ENCODE measurements at places on chromosomes 2 and 18. TPM values are rescaled to one million over a fixed set of nuclear protein-coding genes. Genes with fewer than 3 reads are reported as not detected.

Gene RGPD8
- total RNA-seq: 20.2 TPM

Gene MFF
- total RNA-seq: 95.1 TPM

Gene DQX1
- total RNA-seq: not detected

Gene LHCGR
- total RNA-seq: 1.3 TPM

Gene AFF3
- total RNA-seq: 52.7 TPM

Gene CRACDL
- total RNA-seq: 4.6 TPM

Gene G6PC2
- 0.23 TPM for total RNA-seq

Gene MARS2
- 9.1 TPM for total RNA-seq

Gene DNAH6
- total RNA-seq: 2.0 TPM

Gene XIRP2
- total RNA-seq: 16.2 TPM

Gene UGT1A9
- total RNA-seq: 1.4 TPM

All from metanephros (tissue), 2 donors.